ENCODE measurements at places on chromosomes 7 and 10.

DNA sequence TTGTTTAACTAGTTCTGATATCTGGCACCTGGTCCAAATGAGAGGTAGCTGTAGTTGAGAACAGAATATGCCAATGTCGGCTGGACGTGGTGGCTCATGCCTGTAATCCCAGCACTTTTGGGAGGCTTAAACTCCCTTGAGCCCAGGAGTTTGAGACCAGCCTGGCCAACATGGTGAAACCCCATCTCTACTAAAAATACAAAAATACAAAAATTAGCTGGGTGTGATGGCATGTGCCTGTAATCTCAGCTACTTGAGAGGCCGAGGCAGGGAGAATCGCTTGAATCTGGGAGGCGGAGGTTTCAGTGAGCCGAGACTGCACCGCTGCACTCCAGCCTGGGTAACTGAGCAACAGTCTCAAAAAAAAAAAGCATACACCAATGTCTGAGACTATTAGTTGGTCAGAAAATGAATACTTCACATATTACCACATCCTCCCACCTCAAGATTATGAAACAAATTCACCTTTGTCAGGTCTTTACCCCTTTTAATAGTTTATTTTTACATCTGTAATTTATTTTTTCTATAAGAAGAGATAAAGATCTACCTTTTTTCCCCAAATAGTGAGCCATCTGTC lies 38.8 kb downstream of the EPC1 start:
- no peak for DNase-seq

DNA sequence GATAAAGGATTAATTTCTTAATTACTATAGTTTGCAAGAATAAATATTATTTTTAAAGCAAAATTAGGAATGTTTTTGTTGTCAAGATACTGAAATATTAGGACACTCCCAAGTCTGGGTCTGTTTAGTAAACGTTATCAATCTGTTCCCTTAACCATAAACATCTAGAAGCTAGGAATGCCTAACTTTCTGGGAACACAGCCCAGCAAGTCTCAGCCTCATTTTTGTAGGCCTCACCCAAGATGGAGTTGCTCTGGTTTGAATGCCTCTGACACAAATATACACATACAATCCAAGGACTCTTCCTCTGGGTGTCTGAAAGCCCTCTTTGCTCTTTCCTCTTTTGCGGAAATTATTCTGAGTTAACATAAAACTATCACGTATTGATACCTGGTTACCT lies 487.4 kb upstream of the CELF2 start:
- no peak for DNase-seq

DNA sequence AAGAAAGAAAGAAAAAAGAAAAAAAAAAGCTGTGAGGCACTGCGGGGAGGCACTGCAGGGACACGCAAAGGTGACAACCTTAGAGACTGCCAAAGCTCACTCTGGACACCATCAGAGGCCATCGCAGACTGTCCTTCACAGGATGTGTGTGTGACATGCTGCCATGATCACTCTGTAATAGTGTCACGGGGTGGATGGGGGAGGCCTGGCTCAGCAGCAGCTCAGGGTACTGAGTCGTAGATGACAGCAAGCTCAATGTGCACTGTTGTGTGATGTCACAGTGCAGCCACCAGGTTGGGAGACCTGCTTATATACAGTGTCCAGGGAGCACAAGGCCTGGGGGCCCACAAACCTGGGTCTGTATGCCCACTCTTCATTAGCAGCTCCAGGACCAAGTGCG lies 83.3 kb downstream of the SLIT1 start:
- no peak for DNase-seq

DNA sequence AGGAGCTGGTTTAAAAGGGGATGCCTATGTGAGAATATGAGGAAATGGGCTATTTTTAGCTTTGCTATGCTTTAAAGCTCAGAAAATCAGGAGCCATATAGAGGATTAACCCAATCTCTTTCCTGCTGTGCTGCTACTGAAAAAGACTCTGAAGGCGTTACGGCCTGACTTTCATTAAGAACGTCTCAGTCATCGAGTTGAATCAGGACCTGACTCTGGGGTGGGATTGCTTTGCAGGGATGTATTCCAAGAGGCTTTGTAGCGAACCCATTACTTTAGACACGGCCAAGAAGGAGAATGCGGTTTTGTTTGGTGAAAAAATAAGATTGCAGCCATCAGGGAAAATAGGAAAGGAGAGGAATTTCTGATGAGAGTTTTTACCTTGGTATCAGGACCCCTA lies 426.9 kb downstream of the CCSER2 start:
- DNase-seq = no peak

- no peak for DNase-seq
These were observed 70.1 kb upstream of the ARHGAP21 start for GRCh38 chr10:24793648-24794379.

DNA sequence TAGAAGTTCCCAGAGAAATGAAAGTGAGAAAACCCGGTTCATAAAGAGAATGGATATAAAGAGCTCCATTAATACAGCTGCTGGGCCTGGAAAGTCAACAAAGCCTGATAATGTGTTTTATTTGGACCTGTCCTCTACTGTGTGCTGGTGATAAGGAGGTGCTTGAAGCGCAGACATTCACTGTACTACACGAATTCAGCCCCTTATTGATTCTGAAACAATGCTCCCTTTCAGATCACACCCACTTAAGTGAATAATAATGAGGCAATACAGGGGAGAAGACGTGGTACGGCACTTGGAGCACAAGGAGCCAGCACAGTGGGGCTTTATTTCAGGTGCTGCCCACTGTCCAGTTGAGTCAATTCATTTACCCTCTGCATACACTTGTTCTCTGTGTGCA lies 260.8 kb downstream of the FGFR2 start:
- no peak for DNase-seq

DNA sequence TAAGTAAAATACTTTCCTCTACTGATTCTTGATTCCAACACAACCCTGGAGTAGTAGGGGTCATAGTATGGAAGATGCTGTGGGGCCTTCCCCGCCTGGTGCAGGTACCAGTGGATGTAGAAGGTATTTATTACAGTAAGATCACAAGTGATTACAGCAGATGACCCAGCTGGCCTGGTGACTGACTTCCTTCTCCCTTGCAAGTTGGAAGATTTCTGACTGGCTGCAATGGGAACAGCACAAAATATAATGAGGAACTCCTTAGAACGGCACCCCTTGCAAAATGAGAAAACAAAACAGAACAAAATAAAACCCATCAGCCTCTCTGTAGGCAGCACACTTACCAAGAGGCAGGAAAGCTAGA lies 61.7 kb upstream of the TARP start:
- no peak for DNase-seq

DNA sequence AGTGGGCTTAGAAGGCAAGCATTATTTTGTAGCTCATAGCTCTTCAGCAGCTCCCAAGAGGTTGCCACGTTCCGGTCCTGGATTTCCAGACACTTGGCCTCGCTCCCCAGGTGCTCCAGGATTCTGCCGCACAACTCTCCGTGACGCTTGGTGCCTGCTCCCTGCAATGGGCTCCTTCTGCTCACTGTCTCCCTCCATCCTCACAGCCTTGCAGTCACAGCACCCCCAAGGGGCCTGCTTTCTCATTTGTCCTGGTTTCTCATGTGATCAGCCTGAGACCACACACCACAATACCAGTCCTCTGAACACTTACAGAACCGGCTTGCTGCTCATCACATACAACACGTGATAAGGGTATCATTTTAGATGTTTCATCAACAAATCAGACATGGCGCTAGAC lies 9.8 kb downstream of the IGFBP3 start:
- no peak for DNase-seq

DNA sequence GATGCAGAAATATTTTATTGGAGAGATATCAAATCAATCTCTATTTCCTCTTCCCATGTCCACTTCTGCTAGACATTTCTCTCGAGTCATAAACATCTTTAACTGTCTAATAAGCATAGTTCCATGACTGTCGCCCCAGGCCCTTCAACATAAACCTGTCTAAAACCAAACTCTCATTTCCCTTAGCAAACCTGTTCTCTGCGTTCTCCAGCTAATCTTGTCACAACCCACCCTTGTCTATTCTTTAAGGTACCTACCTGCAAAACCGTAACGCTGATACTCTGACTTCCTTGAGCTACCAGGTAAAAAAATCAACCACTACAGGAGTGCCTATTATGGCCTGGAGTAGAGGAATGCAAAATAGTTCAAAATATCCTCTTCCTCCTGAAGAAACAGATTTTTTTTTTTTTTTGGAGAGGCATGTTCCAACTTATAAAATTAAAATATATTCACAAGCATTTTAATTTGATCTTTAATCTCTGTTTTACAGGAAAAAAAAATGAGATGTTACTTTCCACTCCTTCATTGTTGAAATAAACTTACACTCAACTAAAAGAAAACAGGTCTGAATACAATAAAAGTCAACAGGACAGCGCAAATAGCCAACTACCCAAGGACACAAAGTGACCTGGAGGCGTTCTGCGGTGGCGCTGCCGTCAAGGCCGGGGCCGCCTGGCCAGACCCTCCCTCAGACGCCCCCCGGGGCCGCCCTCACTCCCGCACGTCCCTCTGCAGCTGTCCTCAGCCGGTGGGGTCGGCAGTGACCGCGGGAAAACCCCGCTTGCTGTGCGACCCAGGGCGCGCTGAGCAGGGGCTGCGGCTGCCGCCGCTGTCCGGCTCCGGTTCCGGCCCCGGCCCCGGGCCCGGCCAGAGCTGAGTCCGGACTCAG lies 765 bp downstream of the SLC25A40 start:
- no peak for DNase-seq

DNA sequence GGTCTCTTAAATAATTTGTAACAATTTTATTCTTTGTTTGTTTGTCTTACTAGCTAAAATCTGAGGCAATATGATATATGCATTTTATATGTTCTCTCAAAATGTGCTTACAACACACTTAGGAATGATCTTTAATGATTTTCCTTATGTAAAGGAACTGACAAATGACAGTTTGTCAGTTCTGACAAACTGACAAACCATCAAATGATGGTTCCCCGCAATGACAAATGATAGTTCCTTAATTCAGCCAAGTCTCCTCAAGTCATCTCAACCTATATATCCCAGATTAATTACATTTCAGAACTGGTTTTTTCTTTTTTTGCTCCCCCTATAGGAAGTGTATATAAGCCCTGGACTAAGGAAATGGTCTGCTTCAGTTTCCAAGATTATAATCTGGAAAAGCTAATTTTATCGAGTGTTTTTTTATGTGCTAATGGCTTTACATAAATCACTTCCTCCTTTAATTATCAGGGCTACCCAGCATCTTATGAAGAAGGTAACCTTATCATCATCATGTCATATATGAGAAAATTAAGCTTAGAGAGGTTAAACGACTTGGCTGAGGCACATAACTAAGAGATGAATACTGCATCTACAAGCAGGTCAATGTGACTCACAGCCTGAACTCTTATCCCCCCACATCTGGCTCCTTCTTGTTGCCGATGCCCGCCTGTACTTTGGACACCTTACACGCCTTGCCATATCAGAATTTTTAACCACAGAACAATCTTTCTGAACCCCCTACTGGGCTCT lies 75.1 kb downstream of the RELN start:
- no peak for DNase-seq

DNA sequence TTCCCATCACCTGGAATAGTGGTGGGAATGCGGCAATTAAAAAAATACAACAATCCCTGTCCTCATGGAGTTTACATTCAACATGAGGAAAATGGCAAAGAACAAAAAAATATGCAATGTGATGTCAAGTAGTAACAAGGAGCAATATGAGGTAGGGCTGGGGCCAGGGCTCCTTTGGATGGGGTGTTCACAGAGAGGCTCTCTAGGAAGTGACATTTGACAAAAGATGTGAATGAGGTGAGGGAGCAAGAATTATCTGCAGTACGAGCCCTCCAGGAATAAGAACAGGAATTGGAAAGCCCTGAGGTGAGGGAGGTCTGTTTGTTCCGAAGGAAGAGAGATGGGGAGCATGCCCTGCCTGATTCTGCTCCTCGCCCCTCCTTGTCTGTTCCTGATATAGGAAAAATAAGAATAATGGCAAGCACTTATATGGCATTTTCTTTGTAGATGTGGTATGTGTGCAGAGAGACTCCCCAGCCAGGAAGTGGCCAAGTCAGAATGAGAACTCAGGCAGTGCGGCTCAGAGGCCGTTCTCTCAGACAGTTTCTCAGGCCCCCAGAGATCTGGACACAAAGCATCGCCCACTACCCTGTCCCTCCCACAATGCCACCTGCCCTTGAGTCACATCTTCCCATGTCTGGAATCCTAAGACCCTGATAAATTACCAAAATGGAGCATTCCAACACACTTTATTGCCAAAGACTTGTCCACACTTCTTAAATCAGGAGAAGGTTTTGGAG lies 105.6 kb downstream of the APBB1IP start:
- no peak for DNase-seq

DNA sequence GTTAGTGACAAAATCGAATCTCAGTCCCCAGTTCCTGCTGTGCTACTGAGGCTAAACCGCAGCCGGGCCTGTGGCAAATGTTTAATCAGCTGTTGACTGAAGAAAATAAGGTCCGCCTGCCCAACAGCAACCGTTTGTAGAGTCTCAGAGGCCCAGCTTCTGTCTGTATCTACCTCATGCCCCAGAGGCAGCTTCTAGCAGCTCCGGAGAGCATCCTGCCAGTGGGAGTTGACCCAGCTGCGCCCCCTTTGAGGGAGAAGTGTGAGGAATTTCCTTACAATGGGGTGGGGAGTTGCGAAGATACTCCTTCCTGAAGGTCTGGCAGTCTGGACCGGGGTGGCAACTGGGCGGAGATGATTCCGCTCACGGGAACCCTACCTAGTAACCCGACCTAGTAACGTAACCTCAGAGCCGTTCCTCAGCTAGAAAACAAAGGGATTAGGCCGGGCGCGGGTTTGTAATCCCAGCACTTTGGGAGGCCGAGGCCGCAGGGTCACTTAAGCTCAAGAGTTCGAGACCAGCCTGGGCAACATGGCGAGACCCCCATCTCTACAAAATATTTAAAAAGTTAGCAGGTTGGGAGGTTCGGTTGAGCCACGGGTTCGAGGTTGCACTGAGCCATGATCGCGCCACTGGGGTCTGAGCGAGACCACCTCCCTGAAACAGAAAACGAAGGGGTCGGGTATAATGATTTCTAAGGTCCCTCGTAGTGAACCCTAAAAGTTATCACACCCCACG lies 846 bp upstream of the ZNF775 start:
- no peak for DNase-seq

- DNase-seq = no peak
These were observed 47.2 kb downstream of the THNSL1 start for GRCh38 chr10:25063644-25064043.
